ENCODE measurements at places on chromosomes 12 and 14. TPM values are rescaled to one million over a fixed set of nuclear protein-coding genes. Genes with fewer than 3 reads are reported as not detected.

- DNase-seq: peak; percentile 60
These were observed 752 bp downstream of the PRICKLE1 start for GRCh38 chr12:42588524-42589464.

DNA sequence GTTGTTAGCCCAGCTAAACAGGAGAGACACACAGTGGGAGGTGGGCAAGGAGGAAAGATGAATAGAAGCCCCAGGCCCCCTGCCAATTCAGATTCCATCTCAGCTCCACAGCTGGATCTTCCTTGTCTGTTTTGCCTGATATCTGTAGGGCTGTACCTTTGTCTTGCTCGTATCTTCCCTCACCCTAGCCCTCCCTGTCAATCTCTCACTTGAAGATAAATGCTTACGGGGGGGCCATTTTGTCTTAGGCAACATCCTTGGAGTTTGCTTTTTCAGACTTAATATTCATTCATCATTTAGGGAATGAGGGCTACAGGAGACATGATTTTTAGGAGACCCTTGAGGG is 2.4 kb downstream of the KIF5A start:
- DNase-seq: no peak

DNA sequence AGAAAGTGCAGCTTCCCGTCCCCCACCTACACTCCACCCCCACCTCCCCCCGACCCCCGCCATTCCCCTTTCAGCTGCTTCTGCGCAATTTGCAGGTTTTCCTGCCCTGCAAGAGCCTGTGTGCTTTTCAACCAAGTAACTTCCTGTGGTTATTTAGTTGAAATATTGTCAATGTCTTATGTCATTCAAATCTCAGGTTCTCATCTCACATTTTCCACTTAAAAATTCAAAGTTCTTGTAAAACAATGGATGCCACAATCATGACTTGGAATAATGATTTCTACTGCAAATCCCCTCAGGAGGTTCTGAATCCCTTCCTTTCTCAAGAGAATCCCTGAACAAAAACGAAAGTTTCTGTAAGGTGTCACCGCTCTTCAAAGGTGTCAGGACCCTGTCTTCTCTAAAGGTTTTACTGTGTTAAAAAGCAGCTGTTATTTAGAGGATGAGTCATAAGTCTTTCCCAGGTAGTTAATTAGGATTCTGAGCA is 31.6 kb downstream of the WBP11 start:
- DNase-seq: no peak

Gene LRP1-AS
- total RNA-seq: not detected

GRCh38 chr14:39015964-39016577 is 87.0 kb downstream of the SEC23A start:
- no peak for DNase-seq

DNA sequence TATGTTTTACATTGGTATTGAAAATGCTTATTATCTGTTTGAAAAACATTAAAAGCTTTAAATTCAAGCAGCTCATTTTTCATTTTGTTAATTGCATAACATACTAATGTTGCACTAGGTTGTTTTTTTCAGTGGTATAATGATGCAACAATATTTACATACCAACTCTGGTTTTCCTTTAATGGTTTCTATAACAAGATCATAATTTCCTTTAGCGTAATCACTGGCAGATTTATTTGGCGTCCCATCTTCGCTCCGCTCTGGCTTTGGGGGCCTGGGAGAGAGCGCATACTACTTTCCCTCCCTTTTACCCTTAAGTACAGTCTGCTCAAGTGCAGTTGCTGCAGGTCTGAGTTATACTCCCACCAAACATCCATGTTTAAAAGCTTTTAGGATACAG is 574.1 kb downstream of the PRKD1 start:
- DNase-seq: no peak

- no peak for DNase-seq
These were observed 566.0 kb upstream of the USP15 start for GRCh38 chr12:61694214-61694613.

Gene CLEC4D
- total RNA-seq: not detected

Gene LMNTD1
- not detected for total RNA-seq

DNA sequence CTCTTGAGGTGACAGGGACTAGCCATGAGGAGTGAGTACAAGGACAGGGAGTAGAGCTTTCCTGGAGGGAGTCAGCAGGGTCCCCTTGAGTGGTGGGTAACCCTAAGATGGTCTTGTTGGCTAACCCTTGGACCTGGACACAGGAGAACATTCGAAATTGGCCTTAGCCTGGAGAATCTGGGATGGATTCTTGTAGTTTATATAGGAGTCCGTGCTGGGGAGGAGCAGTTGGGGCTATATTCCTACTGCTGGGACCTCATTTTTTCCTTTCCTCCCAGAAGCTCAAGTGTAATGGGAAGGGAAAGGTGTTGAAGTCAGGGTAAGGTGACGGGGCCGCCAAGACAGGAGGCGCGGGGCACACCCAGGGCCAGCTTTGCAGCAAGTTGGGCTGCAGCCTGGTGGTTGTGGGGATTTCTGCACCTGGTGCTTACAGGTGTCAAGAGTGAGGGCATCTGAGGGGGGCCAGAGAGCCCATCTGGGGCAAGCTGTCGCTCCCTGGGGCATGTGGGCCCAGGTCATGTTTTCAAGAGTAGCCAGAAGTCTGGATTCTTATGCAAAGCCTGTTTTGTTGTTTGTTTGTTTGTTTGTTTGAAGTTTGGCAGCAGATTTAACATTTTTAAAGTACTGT is 5.1 kb downstream of the BCL7A start:
- DNase-seq: no peak

Gene ASCL1
- total RNA-seq: 8.3 TPM

DNA sequence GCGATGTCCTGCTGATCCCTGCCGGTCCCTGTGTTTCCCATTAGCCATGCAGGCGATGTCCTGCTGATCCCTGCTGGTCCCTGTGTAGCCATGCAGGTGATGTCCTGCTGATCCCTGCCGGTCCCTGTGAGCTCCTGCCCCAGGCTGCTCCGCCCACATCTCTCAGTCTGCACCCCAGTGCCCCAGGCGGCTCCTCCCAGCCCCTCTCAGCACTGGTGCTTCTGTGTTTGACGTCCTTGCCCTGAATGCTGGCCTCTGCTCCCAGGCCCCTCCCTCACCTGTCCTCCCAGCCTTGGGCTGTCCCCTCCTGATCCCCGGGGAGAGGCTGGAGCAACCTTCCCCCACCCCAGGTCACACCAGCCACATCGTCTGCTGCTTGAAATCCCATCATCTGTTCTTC is 41.4 kb upstream of the TEX22 start:
- DNase-seq: no peak

DNA sequence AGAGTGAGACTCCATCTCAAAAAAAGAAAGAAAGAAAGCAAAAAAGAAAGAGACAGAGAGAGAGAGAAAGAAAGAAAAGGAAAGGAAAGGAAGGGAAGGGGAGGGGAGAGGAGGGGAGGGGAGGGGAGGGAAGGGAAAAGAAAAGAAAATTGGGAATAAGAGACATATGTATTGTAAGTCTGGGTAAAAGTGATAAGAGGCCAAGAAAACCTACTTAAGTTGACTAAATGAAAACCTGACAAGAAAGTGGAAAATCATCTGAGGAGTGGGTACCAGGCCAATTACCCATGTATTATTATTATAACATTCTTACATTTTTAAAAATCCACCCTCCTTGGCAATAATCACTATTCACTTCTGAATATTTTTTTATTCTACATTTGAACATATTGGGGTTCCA is 46.0 kb downstream of the JKAMP start:
- DNase-seq: no peak

Gene CCDC85C
- total RNA-seq: 44.9 TPM

GRCh38 chr14:105925615-105926372 is 399.4 kb downstream of the TMEM121 start:
- no peak for DNase-seq

- DNase-seq: no peak
These were observed 25.8 kb upstream of the NCOR2 start for GRCh38 chr12:124593176-124593575.

GRCh38 chr12:124537525-124538193 is 29.8 kb downstream of the NCOR2 start:
- no peak for DNase-seq

Gene ACSM4
- not detected for total RNA-seq

- DNase-seq: no peak
These were observed 65.1 kb upstream of the KTN1 start for GRCh38 chr14:55514819-55515490.

Gene TWF1
- total RNA-seq: 58.4 TPM

DNA sequence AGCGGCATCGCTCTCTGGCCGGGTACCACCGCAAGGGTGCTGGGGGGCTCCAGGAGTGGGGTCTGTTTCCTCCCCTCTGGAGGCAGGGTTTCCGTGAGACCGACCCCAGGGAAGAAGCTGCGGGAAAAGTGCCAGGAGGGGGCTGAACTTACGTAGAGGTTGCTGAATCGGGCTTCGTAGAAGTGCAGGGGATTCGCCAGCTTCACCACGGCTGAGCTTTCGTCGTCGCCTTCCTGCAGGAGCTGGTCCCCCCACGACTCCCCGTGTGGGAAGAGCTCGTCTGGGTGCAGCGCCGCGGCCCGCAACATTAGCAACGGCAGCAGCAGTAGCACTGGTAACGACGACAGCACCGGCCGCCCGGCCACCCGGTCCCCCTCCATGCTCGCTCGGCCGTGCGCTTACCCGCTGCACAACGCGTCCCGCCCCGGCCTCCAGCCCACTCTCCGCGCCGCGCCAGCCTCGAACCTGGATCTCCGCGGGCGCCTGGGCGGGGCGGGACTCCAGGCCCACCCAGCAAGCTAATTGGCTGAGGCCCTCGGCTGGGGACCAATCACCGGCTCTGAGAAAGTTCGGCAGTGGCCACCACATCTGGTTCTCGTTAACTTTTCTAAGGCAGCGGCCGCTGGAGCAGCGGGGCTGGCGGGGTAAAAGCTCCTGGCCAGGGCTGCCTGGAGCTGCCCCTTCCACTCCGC is at the start of gene NID2:
TSS of gene NID2 (minus strand) at position 445 of the 692 bp plus-strand sequence. CDS start at position 380, 65 bp downstream.
- DNase-seq: peak; percentile 50

GRCh38 chr14:50301914-50302313 is 10.1 kb downstream of the L2HGDH start:
- no peak for DNase-seq

- DNase-seq: no peak
These were observed 93.4 kb downstream of the TSPAN9 start for GRCh38 chr12:3170423-3171194.

GRCh38 chr12:47394070-47394469 is 311.8 kb downstream of the RPAP3 start:
- DNase-seq: no peak

Gene DHRS4L2
- total RNA-seq: 14.0 TPM

- DNase-seq: no peak
These were observed 10.0 kb downstream of the SPRING1 start for GRCh38 chr12:116727891-116728290.

GRCh38 chr12:38386205-38386985 is 69.8 kb downstream of the ALG10B start:
- no peak for DNase-seq

- DNase-seq: peak; percentile 52
These were observed 496 bp downstream of the PPP2R5C start for GRCh38 chr14:101761881-101762529.
